ENCODE measurements at places on chromosomes 1 and 21.
A peak's percentile ranks its signal among the peaks of the same experiment; 100 is the strongest.

DNA sequence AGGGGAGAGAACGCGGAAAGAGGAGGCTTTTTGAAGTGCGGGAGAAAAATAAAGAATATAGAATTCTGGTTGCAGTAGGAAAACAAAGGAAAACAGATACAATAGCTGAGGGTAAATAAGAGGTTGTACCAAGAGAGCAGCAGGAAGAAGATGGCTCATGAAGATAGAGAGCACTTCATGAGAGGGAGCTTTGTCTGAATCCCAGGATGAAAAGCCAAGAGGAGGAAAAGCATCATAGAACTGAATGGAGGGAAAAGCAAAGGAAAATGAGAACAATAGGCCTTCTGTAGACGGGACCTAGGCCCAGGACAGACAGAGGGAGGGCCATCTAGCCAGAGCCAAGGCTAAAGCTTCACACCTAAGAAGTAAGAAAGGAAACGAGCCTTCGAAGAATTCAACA lies 49.5 kb downstream of the ATP6V1G3 start:
- DNase-seq: peak; percentile 88

DNA sequence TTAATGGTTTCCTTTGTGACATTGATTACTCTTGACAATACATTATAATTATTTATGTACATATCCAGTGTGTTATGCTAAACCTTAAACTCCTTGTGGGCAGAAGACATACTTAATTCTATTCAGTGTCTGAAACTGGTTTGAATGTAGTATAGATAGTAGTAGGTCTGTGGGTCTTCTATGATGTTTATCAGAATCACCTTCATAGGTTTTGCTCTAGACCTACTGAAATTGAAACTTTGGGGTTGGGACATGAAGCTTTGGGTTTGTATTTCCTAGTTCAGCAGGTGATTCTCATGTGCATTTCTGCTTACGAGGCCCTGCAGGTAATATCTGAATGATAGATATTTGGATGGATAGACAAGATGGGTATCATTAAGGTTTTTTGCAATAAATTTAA lies 48.6 kb downstream of the MIGA1 start:
- DNase-seq: no peak

GRCh38 chr1:228274452-228275178 lies 66.8 kb downstream of the OBSCN start:
- no peak for DNase-seq

DNA sequence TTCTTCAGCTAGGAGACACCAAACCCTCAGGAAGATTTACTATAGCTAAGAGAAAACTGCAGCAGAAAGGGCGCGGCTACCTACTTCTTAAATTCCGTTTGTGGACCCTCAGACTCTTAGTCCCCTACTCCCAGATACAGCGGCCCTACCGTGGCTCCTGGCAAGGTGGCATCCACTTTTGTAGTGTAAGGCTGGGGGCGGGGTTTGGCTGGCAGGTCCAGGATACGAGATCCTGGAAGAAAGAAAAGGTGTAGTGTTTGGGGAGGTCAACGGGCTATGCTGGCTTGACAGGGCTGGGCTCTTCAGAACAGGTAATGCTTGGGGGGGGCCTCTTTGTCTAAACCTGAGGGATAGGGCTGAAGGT lies 280 bp downstream of the CREB3L4 start:
- DNase-seq: no peak

GRCh38 chr1:214449371-214449770 lies 102.0 kb downstream of the PTPN14 start:
- DNase-seq: no peak

Data from COLO829 (cell line).